ENCODE measurements at places on chromosomes 6 and 20.

DNA sequence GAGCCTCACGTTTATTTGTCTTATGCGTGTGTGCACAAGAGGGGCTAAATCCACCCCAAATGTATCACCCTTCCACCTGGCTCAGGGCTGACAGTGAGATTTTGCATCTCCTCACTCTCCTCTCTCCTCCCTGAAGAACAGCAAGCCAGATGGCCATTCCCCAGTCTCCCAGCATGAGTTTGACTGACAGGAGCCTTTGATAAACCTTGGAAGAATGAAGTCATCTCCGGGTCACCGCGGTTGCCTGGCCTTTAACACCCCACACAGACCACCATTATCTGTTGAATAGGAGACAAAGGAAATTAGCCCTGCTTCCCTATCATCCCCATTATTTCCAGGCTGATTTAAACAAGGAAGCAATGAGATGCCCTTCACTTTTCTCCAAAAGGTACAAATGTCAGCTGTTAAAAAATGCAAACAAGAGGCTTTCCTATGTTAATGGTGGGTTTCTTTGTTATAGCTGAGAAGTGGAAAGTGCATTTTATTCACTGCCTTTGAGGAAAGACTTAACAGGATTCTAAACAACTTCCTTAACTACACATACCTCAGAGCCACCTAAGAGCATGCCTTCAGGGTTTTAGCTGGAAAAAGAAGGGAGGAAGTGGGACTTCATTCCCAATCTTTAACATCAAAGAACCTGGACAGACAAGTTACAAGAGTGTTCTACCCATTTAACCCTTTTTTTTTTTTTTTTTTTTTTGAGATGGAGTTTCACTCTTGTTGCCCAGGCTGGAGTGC is 524.8 kb upstream of the ID4 start:
- DNase-seq, result no peak

GRCh38 chr20:50053362-50054230 is 59.4 kb downstream of the UBE2V1 start:
- DNase-seq, result no peak

- DNase-seq, result no peak
Observed at GRCh38 chr20:48198929-48199451, 413.7 kb upstream of the SULF2 start.

DNA sequence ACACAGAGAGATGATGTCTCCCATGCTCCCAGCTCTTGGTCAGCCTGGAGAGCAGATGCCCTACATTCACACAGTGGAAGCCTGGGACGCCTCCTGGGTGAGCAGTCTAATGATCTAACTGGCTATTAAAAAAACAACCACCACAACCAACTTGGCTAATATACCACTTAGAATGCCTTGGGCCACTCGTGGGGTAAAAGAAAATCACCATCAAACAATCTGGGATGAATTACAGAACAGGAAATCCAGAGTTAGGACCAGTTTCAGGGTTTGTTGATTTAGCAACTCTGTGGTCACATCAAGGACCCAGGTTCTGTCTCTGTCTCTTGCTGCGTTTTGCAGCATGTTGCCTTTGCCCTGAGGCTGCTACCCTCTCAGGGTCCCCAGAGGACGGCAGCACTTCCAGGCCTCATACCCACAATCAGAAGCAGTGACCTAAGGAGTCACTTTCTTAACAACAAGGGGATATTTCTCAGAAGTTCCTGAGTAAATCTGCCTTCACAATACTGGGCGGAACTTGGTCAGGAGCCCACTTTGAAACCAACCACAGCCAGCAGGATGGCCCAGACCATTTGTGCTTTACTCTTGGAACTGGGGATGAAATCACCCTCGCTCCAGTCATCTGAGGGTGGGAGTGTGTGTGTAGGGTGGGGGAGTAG is 118.7 kb downstream of the CLIC5 start:
- DNase-seq, result no peak

DNA sequence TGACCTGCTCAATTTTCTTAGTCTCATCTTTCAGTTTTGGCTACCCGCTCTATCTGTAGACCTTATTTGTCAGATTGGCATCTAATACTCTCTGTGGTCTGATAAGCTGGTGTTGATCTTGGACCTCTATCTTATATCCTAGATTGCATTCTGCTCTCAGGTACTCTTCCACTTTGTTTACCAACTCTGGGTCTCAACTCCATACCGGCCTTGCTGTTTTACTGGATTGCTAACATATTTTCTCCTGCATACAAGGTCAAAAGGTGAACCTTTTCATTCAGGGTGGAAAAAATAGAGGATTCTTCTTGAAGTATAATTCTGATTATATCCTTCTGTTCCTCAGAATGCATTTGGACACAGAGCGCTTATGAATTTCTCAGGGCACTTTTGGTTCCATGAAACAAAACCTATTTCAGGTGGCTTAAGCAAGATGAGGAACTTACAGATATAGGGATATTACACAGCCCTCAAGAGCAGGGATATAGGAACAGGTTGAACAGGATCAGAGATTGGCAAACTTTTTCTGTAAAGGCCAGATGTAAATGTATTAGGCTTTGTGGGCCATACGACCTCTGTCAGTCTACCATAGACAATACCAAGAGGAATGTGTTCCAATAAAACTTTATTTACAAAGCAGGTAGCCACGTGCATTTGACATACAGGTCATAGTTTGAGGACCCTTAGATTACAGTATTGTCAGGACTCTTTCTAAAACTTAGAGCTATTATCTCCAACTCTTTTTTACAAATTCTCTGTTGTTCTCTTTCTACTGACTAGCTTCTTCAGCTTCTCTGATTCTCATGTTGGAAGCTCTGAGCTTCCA is 2.5 kb upstream of the SH3BGRL2 start:
- no peak for DNase-seq

DNA sequence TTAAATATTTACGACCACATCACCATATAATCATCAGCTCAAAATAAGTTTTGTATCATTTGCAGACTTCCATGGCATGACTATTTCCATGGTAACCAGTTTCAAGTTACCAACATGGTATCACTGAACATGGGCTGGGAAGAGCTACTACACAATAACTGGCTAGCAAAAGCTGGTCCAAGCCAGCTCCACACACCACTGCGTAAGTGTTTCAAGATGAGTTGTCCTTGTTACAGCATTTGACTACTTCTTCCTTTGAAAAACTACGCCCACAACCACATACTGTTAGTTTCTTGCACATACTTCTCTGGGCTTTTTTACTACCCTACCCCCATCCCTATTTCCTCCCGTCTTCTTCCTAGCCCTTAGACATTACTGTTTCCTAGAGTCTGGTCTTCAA is 8.5 kb downstream of the CD164 start:
- DNase-seq, result no peak

GRCh38 chr6:111367393-111368088 is 115.5 kb downstream of the REV3L start:
- DNase-seq, result no peak

GRCh38 chr6:149060985-149061760 is 256.3 kb upstream of the TAB2 start:
- no peak for DNase-seq

- no peak for DNase-seq
Observed at GRCh38 chr20:36959242-36959641, 7.7 kb upstream of the SAMHD1 start.

- no peak for DNase-seq
Observed at GRCh38 chr6:134123666-134124208, 71.3 kb upstream of the SLC2A12 start.

DNA sequence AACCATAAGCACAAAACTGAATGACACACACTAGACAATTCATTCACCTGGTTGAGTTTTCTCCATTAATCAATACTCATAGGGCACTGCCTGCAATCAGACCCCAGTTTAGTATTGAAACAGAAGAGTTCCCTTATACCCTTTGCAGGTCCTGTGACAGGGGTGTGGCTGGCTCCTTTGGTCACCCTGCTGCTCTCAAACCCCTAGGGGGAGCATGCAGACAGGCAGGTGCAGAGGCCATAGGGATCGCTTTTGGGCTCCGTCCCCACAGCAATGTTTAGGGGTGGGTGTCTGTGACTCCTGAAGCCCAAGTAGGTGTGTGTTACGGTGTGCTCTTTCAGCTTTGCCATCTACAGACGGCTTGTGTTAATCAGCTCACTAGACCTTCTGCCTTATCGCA is 210.4 kb downstream of the CENPW start:
- no peak for DNase-seq

DNA sequence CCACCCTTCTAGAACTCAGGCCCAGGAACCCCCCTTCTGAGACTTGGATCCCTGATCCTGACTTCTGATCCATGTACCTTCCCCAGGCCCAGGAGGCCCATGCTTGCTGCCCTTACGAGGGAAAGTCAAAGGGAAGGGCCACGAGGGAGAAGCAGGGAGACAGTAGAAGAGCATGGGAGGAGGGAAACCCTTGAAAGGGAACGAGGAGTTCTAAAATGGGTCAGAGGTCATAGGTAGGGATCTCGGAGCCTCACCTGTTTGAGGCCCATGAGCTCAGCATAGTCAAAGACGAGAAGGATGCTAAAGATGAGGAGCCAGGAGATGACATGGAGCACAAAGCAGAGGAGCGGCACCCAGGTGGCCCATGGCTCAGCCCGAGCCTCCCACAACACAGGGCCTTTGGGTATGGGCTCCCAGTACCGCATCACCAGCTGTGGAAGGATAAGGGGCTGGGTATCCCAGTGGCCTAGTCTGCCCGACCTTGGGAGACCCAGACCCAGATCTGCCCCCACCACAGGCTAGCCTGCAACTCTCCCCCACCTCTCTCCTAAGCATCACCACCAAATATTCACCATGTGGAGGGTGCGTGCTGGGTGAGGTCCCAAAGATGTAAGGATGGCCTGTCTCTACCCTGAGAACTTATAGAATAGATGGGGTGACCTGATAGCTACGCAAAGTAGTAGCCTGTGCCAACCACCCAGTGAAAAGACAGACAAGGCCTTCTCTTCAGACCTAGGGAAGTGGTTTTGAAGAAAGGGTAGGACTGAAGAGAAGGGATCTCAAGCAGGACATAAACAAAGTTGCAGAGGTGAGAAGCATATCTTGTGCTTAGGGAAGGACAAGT is 1.5 kb downstream of the NRM start:
- DNase-seq, result no peak

DNA sequence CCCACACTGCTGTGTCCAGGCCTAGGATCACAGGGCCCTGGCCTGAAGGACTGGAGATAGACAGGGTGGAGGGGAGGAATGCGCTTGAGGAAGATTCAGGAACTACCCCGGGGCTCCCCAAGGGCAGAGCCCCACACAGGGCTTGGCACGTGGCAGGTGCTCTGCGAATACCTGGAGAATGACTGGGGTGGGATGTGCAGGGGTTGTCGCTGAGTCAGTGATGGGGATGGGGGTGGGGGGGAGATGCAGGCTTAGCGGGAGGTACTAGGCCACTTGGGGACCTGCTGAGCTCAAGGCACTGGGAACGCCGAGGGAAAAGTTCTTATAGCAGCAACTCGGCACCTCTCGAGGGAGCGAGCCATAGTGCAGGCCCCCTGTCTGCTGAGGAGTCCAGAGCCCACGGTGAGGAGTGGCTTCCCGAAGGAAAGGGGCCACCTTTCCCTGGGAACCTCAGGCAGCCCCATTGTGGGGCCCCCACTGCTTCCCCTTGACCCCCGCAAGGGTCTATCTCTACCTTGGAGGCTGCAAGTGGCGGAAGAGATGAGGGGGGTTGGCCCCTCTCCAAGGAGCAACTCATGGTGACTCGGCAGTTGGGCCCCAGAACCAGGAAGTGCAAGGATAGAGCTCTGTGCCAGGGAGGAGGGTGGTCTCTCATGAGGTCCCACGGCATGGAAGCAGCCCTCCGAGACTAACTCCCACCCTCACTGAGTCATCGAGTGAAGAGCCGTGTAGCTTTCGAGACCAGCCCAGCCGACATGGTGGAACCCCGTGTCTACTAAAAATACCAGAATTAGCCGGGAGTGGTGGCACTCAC is 33.1 kb downstream of the SRC start:
- no peak for DNase-seq

DNA sequence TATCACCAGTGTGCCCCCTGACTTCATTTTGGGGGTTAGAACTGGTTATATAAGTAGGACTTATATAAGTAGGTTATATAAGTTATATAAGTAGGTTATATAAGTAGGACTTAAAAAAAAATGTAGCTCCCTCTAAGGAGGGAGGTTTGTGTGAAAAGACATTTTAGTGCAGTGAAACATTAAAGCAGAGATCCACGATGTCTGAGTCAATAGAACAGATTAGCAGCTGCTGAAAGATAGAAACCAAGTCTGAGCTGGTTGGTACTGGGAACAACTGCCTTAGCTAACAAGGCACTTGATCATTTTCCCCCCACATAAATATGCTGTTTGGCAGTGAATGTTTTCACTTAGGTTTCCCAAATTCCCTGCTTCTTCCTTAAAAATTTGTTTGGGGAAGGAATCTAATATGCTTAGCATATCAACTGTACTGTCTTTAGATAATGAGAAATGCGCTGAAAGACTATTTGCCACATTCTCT is 2.1 kb upstream of the RPS12 start:
- no peak for DNase-seq

DNA sequence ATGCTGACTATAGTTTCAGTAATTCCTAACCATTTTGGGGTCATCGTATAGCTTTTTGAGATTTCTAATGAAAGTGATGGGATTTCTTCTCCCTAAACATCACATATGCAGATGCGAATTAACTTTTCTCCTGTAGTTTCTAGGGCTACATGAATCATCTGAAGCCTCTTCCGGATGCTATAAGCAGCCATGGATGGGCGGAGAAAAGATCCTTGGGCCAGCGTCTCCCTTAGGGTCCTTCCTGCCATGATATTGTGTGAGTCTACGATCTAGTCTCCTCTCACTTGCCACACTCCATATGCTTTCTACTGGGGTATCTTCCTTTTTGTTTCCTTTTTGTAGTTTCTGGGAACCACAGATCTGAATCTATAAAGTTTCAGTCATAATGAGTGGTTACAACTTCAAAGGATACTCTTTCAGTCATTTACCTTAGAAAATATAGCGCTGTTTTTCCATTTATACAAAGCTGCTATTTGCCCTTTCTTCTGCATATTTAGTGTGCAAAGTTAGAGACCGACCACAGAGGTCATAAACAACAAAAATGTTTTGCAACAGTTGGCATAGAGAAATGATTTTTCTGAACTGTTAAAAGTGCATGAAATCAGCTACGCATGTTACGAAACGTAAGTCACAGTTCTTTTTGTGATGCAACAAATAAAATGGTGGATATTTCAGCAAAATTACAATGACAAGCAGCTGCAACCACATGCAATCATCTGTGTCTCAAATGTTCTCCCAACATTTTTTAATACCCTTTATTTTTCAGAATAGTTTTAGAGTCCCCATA is 396.2 kb upstream of the SLC35B3 start:
- DNase-seq, result no peak

DNA sequence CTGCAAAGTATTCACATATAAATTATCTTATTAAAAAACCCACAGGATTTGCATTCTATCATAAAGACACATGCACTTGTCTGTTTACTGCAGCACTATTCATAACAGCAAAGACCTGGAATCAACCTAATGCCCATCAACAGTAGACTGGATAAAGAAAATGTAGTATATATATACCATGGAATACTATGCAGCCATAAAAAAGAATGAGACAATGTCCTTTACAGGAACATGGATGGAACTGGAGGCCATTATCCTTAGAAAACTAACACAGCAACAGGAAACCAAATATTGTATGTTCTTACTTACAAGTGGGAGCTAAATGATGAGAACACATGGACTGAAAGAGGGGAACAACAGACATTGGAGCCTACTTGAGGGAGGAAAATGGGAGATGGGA is 97.0 kb downstream of the FAM217A start:
- no peak for DNase-seq

All from right atrium auricular region (tissue), 2 donors.